ENCODE measurements at places on chromosomes 6 and 20.

- no peak for DNase-seq
These were observed 273.2 kb downstream of the CDC5L start for GRCh38 chr6:44660561-44661220.

DNA sequence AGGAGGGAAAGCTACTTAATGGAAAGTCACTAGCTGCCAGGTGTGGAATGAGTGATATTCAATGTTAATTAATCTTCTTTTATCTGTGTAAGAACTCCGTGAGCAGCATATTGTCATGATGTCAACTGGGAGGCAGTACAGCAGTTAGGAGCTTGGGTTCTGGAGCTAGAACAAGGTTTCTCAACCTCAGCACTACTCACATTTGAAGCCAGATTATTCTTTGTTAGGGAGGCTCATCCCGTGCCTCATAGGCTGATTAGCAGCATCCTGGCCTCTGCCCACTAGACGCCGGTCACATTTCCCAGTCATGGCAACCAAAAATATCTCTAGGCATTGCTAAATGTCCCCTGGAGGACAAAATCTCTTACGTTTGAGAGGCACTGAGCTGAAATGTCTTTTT lies 41.2 kb downstream of the BCAS1 start:
- no peak for DNase-seq

DNA sequence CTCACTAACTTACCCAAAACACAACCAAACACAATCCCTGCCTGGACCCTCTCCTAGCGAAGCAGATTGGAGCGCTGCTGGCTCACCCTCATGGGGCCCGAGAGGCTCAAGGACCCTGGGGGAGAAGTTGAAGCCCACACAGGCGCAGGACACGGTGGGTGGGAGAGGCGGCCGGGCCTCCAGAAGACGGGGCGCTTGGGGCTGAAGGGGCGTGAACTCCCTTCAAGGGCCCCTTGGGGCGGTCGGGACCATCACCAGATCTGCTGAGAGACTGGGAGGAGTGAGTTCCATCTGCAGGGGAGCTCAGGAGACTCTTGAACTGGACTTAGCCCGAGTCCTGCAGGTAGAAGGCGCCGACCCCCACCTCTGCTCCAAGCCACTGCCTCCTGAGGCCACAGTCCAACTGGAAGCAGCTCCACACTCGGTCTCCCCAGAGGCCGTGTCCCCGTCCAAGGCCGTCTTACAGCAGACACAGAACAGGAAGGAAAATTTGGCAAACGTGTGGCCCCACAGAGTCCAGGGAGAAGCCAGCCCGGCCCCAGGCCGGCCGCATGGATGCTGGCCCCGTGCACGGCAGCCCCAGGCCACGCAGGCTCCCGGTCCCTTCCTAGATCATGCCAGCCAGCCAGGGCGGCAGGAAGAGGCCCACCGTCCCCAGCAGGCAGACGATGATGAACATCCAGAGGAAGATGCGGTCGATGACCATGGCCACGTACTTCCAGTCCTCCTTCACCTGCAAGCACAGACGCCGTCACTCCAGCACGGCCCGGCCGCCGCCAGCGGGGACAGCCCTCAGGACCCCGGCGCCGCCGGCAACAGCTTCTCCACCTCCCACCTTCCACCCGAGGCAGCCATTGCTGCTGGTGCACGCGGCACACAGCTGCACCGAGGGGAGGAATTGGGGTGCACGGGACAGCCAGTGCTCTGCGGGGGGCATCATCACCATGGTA lies 14.7 kb downstream of the CHRNA4 start:
- DNase-seq: no peak

DNA sequence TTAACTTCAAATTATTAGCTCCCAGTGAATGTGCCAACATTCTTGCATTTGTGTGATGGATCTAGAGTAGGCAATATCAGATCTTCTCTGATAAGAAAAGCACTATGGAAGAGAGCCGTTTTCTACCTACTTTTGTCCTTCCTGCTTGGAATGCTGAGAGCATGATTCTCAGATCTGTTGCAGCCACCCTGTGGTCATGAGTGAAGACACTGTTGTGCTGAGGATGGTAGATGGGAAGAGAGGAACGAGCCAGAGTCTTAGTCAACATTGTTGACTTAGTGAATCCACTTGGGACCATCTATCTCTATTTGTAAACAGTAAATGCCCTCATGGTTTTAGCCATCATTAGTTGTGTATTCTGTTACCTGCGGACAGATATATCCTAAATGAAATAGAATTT lies 202.6 kb downstream of the CD109 start:
- DNase-seq: peak; percentile 3

- no peak for DNase-seq
These were observed 90.2 kb upstream of the RIPOR2 start for GRCh38 chr6:25025919-25026301.

DNA sequence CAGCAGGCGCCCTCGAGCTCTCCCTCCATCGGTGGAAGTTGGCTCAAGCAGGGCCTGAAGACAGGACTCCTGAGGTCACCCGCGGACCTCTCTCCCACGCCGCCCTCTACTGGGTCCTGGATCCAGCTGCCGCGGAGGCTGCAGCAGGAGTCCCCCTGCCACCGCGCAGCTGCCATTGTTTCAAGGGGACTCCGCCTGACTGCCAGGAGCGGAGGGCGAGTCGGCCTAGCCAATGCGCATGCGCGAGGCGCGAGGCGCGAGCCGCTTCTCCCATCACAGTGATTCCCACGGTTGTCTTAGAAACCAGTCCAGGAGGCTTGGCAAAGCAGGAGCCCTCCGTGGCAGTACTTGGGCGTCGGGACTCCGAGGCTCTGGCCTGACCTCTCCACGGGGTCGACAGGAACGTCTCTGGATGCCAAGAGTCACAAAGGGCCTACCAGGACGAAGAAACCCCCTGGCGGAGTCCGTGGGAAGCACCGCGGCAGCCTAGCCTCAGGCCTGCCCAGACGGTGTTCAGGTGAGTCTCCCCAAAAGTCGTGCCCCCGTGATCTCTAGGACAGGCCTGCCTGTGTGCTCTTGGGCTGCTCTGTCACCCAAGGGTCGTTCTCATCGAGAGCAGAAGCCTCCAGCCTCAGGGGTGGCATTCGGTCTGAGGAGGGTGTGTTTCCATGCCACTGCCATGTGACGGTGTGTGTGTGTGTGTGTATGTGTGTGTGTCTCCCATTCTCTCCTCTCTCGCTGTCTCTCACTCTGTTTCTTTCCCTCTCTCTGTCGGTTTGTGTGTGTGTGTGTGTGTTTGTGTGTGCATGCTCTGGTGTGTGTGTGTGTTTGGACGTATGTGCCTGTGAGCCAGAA lies 290.6 kb upstream of the ZNF337 start:
- no peak for DNase-seq

DNA sequence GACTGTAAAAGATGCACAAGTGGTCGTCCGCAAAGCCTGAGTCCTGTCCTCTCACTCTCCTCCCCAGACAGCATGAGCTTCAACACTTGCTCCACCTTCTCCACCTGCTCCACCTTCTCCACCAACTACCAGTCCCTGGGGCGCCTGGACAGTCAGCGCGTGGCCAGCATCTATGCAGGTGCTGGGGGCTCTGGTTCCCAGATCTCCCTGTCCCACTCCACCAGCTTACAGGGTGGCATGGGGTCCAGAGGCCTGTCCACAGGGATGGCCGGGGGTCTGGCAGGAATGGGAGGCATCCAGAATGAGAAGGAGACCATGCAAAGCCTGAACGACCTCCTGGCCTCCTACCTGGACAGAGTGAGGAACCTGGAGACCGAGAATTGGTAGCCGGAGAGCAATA lies 162.2 kb upstream of the NT5E start:
- no peak for DNase-seq

DNA sequence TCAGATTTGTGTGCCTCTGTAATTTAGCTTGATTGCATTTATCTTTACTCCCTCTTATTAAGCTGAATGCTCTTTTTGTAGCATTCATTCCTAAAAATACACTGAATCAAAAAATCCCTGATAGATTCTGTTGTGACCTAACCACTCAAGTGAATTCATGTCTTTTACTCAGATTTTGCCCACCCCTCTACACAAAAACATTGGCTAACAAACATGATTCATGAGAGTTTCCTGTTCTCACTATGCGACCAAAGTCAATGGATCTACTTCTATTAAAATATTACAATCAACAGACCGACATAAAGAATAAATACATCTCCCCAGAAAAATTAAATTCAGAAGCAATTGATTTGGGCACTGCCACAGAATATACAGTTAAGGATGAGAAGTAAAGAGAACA lies 99.5 kb upstream of the THEMIS start:
- no peak for DNase-seq

DNA sequence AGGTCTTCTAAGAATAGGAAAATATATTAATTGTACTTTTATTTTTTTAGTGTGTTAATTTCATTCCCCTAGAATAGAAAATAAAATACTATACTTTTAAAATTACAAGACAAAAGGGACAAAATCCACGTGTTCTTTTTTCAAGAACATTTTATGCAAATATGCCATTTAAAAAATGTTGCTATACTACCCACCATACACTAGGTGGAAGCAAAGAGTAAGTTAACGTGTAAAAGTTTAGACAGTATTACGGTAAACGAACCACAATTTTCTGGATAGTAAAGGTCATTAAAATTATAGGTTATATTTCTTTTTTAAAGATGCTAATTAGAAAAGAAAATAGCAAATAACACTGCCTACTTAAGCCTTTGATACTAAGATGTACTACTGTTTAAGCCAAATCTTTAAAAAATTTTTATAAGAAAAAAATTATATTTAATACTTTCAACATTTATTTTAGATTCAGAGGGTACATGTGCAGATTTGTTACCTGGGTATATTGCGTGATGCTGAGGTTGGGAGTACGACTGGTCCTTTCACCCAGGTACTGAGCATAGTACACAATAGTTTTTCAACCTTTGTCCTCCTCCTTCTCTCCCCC lies 287.6 kb downstream of the PHF3 start:
- DNase-seq: peak; percentile 10

- DNase-seq: no peak
These were observed 120.8 kb downstream of the MAP7 start for GRCh38 chr6:136429264-136430065.

DNA sequence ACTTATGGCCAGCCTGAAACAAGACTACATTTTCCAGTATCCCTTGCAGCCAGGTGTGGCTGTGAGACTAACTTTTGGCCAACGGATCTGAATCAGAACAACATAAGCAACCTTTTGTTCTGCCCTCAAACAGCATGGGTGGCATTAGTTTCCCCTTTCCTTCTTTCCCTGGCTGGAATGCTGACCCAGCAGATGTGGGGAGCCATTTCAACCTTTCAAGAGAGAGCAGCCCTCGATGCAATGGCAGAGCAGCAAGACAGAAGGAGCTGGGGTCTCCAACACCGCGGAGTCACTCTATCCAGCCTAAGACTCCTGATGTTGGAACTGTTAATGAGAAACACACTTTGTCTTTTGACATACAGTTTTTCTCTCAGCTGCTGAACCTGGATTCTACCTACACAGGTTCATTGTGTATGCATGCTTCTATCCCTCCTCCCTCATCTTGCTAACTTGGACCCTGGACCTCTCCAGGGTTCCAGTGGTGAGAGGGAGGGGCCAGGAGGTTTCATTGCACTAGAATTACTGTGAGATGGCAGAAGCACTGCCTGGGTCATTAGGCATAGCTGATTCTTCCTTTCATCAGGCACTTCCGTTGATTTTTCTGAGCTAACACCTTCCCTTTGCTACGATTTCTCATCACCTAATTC lies 28.8 kb upstream of the DDR1 start:
- no peak for DNase-seq

DNA sequence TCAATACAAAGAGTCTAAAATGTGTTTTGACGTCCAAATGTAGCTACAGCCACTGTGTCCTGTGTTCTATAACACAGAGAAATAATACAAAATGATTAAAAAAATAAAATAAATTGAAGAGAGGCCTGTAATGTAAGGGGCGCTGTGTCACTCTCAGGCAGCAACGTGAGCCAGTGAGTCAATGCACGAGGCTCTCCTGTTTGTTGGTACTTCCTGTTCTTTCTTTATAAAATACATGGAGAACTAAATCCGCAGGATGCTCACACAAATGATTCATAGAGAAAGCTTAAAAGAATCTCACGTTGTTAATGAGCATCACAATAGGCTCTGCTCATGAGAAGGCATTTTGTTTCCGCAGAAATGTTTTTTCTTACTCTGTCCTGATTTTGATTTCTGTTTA lies 635.0 kb upstream of the AGPAT4 start:
- no peak for DNase-seq

GRCh38 chr20:47796971-47797370 lies 11.7 kb upstream of the SULF2 start:
- no peak for DNase-seq

DNA sequence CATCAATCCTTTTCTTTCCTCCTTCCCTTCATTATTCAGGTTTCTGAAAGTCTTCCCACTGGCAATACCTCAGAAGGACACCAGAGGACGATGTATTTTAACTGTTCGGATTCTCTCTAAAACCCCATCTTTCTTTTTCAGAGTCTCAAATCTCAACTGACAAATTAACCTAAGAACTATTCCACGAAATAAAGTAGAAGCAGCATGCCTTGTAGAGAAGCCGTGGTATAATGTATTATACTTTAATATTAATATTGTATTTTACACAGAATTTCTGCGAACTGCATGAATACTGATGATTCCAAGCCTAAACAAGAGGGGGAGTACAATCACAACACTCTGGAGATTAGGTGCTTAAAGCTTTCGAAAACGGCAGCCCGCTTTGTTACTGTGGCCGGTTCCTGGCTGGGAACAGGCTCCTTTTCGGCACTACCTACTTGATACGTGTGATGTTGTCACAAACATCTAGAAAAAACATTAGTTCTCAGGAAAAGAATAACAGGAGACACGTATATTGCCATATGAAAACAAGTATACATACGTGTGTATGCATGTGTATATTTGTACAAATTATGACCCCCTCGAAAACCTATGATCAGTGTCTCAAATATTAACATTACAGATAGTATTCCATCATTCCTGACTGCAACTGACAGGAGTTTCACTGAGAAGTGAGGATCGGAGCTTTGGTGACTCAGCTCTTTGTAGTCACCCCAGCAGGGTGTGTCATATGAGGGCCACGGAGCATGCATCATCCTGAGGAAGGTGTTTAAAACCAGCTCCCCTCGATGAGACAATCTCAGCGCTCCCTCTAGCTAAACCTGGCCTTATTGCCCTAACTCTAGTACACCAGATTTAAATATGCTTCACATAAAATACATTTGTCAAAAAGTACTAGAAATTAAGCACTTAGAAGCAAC lies 319.7 kb upstream of the TCF21 start:
- DNase-seq: no peak

GRCh38 chr20:47300071-47300470 lies 56.4 kb downstream of the ZMYND8 start:
- no peak for DNase-seq

GRCh38 chr6:130742131-130742681 lies 85.0 kb upstream of the SMLR1 start:
- DNase-seq: no peak

GRCh38 chr20:36399147-36399968 lies 93.2 kb downstream of the DLGAP4 start:
- no peak for DNase-seq

- DNase-seq: no peak
These were observed 38.4 kb upstream of the PHACTR3 start for GRCh38 chr20:59565768-59566461.
